Iris pigment epithelial cell (primary cell): ENCODE measurements at places on chromosomes 7 and 10.

DNA sequence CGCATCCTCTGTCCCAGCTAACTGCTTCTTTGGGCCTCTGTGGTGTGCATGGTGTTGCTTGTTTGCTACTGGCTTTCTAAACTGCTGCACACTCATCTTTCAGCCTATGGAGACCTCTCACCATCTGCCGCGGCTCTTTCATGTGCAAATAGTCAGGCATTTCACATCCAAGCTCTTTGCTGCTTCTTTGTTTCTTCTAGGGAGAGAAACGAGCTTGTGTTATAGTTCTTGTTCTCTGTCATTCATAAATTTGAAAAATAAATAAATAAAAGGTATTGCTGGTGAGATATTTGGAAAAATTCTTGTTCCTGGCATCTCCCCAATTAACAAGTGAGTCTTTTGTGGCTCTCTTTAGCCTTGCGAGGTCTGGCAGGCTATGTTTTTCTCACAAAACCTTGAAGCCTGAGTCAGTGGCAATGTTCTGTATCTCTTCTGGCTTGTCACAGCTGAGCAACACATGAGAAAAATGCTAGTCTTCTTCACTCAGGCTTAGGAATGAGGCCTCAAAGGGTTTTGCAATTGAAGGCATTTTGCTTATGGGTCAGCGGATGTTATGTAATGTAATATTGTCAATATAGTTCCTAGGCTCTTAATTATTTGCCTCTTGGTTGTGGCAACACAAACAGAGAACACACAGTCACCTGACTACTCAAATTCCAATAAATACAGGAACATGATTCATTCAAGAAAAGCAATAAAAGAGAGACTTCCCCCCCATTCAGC lies 274.0 kb downstream of the FRMD4A start:
- DNase-seq, result peak; percentile 99

DNA sequence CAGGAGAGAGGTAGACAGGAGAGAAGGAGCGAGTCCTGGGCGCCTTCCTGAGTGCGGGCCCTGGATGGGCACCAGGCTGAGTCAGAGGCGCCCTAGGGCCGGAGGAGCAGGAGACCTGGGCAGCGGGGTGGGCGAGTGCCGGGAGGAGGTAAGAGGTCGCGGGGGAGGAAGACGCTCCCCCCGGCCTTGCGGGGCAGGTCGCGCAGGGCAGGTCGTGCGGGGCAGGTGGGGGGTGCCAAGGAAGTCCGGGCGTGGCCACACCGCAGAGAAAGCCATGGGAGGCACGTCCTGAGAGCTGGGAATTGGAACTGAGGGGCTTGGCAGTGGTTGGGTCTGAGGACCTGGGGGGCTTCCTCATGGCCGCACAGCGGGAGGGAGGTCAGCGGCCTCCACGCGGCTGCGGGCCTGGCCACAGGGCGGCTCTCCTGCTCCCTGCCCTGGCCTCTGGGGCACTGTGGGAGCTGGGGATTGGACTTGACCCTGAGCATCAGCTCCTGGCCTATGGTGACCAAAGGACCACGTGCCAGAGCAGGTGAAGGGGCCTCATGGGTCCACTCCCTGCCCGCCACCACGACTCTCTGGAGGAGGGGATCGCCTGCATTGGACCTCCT lies 935 bp downstream of the MMP21 start:
- DNase-seq, result no peak

DNA sequence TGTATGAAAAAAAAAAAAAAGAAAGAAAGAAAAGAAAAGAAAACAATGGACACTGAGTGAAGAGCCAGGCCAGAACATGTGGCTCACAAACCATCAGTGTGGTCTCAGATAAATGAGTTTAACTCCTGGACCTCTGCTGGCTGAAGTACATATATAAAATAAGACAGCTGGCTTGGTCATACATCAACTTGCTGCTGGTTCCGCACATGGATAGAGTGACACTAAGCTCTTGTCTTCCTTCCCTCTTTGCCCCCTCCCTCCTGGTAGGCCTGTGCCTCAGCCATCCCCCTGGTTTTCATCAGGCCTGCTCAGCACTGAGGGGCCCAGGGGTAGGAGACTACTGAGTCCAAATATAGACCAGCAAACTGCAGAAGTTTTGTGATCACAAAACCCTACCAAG lies 58.1 kb upstream of the DGKI start:
- no peak for DNase-seq

- DNase-seq, result peak; percentile 0
Observed at GRCh38 chr10:54441275-54441674, 359.8 kb downstream of the PCDH15 start.

- DNase-seq, result no peak
Observed at GRCh38 chr7:44293561-44294324, 31.7 kb downstream of the CAMK2B start.
